Karpas-422 (cell line): ENCODE measurements at places on chromosomes 13 and 19.
A peak's percentile ranks its signal among the peaks of the same experiment; 100 is the strongest.

GRCh38 chr13:30932481-30933353, at the start of gene TEX26:
Gene TEX26 (plus strand): TSS chr13:30932656. CDS start chr13:30932716, 60 bp downstream.
- no peak for DNase-seq

GRCh38 chr13:48561466-48562235, 28.8 kb upstream of the RCBTB2 start:
- DNase-seq: peak; percentile 61

GRCh38 chr13:46211483-46212351, at the start of gene LRRC63:
Gene LRRC63 (plus strand): TSS chr13:46211928. CDS start chr13:46213035, 1,107 bp downstream.
- peak; percentile 58 for DNase-seq

GRCh38 chr19:18999896-19000620, 33.3 kb downstream of the SUGP2 start:
- no peak for DNase-seq

DNA sequence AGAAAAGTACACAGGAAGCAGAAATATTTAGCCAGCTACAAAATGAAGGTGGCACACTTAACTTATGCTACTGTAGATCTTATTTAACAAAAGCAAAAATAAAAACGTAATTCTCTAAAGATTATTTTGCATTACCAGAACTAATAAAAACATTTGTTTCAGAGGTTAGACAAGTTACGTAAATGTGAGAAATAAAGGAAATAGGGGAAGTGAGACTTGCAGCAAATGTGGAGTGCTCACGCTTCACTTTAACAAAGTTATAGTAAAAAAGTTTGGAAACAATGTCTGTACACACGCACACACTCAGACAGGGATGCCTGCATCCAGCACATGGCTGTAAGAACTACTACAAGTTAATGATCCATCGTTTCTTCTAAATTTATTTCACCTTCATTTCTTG, 83.7 kb downstream of the NALCN start:
- DNase-seq: no peak
